ENCODE measurements at places on chromosomes 16 and 17.

DNA sequence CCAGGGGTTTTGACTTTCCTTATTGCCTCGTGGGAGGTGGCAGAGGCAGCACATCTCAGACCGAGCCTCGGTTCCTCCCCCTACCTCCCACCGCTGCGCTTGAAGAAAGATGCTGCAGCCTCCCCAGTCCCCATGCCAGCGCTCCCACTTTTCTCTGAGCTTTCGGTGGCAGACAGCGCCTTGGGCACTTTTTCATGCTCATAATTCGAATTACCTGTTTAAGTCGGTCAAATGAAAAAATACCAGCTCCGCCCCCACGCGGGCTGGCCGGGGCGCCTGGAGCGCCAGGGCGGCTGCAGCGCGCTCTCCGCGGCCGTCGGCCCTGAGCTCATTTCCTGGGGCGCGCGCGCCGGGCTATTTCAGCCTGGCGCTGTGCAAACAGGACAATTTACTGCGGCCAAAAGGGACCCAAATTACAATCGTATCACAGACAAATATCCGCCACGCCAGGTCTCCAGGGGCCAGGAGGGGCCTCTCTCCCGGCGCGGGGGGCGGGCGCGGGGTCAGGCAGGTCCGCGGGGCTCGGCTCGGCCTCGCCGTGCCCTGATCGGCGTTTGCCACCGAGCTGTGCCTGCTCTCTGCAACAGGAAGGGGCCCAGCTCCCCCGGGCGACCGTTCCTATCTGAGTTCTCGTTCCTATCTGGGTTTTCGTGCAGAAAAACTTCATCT lies 45.0 kb downstream of the SOST start:
- DNase-seq: peak; percentile 19

DNA sequence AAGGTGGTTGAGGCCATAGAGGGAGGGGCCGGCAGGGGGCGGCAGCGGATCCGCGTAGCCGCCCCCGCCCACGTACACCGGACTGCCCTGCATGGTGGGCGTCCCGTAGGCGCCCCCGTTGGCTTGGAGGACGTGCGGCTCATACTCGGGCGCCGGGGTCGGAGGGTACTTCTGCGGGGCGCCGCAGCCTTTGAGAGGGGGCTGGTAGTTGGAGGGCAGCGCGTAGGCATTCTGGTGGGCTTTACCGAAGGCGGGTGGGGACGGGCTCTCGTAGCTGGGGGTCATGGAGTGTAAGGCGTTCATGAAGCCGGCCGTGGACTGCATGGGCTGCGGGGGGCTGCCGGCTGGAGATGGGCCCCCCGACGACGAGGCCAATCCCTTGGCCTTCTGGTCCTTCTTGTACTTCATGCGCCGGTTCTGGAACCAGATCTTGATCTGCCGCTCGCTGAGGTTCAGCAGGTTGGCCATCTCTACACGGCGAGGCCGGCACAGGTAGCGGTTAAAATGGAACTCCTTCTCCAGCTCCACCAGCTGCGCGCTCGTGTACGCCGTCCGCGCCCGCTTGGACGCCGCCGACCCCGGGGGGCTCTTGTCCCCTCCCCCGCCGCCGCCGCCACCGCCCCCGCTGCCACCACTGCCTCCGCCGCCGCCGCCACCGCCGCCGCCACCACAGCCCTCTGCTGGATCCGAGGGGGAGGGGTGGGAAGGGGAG lies 5.7 kb upstream of the HOXB2 start:
- DNase-seq: no peak

DNA sequence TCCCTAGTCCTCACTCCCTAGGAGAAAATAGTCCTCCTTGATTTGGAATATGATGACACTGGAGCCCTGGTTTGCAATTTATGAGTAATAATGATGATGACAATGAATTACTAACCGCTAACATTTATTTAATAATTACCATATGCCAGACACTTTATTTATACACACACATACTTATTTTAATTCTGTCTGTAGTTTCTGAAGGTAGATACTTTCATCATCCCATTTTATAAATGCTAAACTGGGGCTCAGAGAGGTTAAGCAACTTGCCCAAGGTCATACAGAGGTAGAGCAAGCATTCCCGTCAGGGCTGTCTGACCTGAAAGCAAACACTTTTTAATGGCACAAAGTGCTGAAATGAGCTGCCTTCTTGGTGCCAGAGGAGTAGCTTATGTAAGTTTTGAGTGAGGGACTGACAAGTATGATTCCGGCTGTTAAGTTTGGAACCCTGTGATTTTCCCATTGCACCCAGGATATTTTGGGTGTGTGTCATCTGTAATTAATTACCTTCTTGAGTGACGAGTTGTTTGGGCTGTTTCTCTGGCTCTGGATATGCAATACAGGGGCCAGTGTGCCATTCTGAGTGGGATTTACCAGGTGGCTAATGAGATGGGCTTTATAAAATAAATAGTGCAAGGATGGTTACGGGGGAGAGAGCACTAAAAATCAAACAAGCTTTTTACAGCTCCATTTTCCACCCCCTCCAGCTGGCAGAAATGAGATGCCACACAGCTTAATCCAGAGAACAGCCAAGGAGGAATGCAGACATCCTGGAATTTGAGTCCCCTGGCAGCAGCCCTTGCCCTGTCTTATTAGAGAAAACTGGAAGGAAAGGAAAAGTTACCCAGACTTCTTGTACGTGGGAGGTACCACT lies 211.8 kb downstream of the SNX29 start:
- no peak for DNase-seq

DNA sequence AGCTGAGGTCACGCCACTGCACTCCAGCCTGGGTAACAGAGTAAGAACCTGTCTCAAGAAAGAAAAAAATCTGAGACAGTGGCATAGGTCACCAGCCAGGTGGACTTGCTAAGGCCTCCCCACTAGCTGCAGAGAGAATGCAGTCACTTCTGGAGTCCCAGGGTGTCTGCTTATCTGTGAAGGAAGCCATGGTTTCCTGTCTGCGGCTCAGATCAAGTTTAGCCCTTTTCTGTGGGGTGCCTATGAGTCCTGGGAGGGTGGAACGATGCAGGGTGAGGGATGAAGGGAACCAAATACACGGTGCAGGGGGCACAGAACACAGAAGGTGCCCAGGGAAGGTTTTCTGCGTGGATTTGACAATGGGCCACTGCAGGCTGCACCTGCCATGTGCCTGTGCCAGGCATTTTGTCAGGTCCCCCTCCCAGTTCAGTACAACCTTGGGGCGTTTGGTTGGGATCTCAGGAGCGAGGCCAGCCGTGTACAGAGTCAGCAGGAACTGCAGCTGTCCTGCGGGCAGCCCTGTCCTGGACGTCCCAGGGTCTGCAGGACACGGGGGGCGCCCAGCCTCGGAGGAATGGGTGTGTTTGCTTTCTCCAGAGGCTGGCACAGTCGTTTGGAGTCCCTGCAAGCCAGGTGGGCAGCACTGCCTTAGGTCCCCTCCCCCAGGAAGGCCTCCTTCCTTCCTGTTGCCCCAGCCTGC lies 41.8 kb downstream of the RAB11FIP4 start:
- peak; percentile 45 for DNase-seq

- DNase-seq: no peak
Observed at GRCh38 chr17:16878084-16878483, 93.8 kb downstream of the TNFRSF13B start.

- DNase-seq: no peak
Observed at GRCh38 chr16:14088155-14088753, 17.1 kb downstream of the MRTFB start.

DNA sequence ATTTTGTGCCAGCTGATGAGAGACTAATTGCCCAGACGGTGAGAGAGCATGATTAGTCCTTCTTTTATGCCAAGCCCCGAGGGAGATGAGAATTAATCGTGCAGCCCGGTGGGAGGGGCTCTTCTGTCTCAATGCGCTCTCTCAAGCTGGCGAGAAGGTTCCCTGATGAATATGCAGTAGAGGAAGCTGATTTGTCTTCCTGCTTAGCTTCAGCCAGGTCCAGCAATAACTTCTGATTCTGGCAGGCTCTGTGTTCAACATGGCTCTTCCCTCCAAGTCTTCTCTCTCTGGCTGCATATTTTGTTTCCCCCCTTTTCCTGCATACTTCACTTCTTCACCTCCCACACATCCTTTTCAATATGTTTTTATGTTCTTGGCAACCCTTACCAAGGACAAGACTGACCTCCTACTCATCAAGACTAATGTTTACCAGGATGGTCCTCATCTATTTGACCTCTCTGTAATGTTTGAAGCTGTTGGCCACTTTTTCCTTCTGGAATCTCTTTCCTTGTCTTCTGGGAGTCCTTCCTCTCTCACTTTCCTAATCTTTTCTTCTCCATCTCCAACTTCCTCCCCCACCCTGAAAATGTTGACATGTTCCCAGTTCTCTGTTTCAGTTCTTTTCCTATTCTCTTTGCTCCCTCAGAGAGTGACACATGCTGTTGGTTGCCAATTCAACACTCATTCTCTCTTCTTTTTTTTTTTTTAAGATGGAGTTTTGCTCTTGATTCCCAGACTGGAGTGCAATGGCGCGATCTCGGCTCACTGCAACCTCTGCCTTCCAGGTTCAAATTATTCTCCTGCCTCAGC lies 33.1 kb downstream of the ARL4D start:
- DNase-seq: no peak

DNA sequence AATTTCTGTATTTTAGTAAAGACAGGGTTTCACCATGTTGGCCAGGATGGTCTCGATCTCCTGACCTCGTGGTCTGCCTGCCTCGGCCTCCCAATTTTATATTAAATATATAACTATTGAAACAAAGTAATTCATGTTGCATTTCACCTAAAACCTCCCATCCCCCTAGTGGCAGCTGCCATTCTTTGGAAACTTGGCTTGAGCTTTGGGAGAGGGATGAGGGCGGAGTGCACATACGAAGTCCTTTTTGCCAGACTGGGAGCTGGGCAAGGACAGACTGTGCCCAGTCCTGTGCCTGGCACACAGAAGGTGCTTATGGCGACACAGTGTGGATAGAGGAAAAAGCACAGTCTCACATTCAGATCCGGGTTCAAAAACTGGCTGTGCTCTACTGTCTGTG lies 83.8 kb downstream of the NETO2 start:
- DNase-seq: no peak

GRCh38 chr17:41736983-41737679 lies 2.7 kb upstream of the HAP1 start:
- no peak for DNase-seq

DNA sequence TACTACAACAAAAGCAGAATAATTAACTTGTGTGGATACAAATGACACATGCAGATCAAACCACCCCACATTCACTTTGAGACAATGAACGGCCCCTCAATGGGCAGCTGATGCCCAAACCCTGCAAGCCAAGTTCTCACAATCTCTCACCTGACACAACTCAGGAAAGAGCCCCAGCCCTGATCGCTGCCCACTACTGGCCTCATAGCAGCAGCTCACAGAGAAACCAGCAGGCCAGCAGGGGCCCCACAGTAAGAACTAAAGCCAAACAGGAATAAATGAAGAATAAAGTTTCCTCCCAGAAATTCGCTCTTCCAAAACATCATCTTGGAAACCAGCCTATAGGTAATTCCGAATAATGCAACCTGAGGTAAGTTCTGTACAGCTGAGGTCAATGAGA lies 7.7 kb downstream of the AKTIP start:
- DNase-seq: no peak

DNA sequence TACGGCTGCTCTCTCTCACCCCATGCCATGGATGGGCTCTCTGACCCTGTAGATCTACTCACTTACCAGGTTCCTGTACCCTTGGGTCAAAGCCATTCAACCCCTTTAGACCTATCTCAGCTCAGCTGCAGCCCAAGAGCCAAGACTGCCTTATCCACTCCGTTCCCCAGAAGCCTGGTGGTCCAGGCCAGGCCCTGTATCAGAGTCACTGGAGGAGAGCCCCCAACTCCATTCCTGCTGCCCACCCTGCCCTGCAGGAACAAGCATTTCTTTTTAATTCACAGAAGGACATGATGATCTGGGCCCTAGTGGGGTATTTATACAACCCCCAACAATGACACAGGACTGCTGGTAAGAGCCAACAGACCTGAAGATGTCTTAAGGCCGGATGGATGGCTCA lies 76.8 kb downstream of the AIPL1 start:
- no peak for DNase-seq

DNA sequence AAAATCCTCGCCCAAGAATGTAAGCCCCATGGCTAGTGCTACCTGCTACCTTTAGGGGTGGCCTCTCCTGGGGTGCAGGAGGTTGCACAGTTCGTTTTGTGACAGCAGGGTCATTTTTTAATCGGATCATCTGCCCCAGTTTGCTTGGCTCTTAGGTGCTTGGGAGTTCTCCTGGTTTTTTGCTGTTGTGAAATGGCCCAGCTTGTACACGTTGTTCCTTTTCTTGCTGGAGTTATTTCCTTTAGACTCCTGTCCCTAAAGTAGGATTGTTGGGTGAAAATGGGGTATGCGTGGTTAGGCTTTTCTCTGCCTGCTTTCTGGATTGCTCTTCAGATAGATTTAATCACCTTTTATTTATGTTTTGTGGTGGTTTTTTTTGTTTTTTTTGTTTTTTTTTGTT lies 25.8 kb downstream of the ABCC1 start:
- DNase-seq: no peak

GRCh38 chr17:68853036-68853435 lies 102.2 kb downstream of the ABCA8 start:
- DNase-seq: no peak

GRCh38 chr16:78310990-78311561 lies 211.6 kb downstream of the WWOX start:
- DNase-seq: no peak

GRCh38 chr17:61966191-61966590 lies 38.4 kb upstream of the INTS2 start:
- no peak for DNase-seq

GRCh38 chr16:15781650-15782049 lies 75.2 kb downstream of the MYH11 start:
- no peak for DNase-seq

- no peak for DNase-seq
Observed at GRCh38 chr17:4317610-4318009, 48.9 kb downstream of the UBE2G1 start.

GRCh38 chr16:88617268-88618031 lies 20.9 kb upstream of the IL17C start:
- DNase-seq: no peak

- DNase-seq: no peak
Observed at GRCh38 chr17:73987845-73988509, 215.5 kb upstream of the RPL38 start.

- DNase-seq: no peak
Observed at GRCh38 chr17:72711521-72712310, 380.8 kb downstream of the SLC39A11 start.

GRCh38 chr17:231966-232807 lies 50.7 kb upstream of the DOC2B start:
- no peak for DNase-seq

DNA sequence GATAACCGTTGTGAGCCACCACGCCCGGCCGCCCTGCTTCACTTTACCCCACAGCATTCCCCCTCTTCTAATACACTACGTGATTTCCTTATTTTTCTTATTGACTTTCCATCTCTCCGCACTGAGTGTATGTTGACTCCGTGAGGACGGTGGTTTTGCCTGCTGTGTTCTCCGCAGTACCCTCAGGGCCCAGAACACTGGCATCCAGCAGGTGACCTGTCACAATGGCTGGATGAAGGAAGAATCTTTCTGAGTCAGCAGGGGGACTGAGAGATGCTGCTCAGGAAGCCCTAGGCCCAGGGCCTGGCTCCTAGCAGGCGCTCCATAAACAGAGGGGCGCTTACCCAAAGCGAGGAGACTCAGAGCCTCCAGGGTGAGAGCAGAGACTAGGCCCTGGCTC lies 79.5 kb downstream of the RTN4RL1 start:
- no peak for DNase-seq
